ENCODE measurements at places on chromosomes 12 and 14. TPM values are rescaled to one million over a fixed set of nuclear protein-coding genes. Genes with fewer than 3 reads are reported as not detected.

GRCh38 chr12:49889361-49890095, 14.2 kb downstream of the FAIM2 start:
- no peak for DNase-seq

GRCh38 chr12:103852498-103852997, 11.5 kb upstream of the NT5DC3 start:
- DNase-seq, result no peak

DNA sequence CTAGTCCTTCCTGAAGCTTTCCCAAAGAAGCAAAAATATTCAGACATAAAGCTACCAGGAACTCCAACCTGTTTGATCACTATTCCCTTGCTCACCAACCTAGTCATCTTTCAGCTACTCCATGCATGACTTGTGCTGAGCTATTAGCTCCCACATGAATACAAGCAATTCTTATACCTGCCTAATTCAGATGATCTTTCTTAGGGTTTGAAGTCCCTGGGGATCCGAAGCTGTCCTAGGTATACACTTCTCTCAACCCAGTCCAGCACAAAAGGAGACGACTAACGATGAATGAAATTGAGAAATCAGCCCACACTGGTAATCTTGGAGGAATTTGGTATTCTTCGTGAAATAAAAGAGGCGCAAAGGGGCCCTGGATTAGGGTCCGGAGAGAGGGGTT, 631 bp upstream of the PTGR2 start:
- DNase-seq, result no peak

DNA sequence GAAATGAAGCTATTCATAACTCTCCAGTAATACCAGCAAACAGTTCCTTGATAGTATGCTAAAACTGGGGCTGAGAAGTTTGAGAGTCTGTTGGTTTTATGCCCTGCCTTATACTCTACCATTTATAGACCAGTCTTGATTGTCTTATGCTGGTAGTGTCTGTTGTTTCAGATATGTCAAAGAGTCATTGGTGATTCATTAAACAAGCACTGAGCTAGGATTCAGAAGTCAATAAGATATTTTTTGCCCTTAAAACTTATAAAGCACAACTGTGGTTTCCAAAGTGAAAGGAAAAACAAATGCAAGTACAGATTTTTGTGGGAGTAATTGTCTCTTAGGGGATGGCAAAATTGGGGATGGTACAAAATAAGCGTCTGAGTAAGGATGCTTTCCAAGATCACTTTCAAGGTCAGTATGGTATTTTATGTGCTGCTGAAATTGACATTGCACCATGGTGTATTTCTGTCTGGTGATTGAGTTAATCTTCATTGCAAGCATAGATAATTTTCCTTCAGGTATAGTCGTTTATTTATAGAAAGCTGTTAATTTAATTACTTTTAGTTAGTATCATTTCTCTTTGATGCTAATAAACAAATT, 289.5 kb upstream of the E2F7 start:
- DNase-seq, result no peak

GRCh38 chr14:67942080-67942710, 122.6 kb downstream of the RAD51B start:
- DNase-seq, result no peak

DNA sequence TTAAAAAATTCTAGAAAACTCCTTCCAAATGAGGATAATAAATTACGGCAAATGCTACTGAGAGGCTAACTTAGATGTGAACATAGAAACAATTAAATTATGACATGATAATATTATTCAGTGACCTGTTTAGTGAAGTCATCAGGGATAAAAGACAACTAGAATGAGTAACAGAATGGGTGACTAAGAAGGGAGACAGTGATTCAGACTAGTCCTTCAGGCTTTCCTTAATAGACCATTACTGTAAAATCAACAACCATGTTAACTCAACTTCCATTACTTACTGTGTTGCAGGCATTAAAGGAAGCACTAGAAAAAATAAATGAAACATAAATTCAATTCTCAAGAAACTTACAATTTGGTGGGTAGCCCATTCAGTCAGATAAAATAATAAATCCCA, 543.9 kb upstream of the LRFN5 start:
- DNase-seq, result no peak

DNA sequence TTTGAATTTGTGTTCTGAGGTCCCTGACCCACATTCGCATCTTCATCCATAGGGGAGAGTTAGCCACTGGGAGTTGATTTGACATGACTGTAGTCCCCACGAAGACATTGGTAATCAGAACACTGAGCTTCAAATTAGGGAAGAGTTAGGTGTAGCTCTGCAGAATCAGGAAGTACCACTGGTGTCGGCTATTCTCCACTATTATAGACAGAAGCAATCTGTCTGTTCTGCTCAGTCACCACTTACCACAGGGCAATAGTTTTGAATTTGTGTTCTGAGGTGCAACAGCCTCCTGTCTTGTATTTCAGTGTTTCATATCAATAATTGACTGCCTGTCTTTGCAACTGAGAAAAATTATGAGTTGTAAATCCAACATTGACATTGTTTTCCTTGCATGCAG, 407.6 kb downstream of the LRFN5 start:
- no peak for DNase-seq

GRCh38 chr14:77598366-77599070, 17.9 kb downstream of the SPTLC2 start:
- peak; percentile 42 for DNase-seq

- DNase-seq, result no peak
These were observed 80.0 kb downstream of the ATXN2 start for GRCh38 chr12:111519083-111519482.

- DNase-seq, result no peak
These were observed 160.4 kb upstream of the SSTR1 start for GRCh38 chr14:38047195-38047902.

DNA sequence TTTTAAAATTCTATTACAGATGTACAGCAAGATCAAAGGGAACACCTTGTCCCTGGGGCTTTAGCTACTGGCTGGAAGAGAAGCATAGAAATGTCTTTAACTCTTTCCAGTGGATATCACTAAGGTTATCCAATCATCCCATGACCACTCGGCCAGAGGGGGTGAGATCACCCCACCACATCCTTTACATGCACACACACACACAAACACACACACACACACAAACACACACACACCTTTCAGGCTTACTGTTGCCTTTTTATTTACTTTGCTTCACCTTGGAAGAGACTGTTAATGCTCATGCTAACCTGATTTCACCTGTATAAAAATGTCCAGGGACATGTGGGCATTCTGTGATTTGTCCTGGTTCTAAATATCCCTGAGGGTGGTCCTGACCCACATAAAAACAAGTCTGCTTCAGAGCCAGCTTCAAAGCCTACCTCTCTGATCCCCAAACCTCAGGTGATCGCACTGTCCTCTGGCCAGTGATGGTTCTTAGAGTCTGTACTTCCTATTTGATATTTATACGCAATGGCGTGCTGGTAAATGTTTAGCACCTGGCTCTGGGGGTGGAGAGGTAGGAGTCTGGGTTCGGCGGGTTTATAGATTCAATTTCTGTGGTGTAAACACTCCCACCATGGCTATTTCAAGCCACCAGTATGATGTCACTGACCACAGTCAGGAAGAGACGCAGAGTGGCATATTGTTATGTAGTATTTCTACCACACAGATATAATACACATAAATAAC, 166.1 kb upstream of the EEA1 start:
- no peak for DNase-seq

GRCh38 chr12:108839018-108839889, 18.1 kb downstream of the SSH1 start:
- DNase-seq, result no peak

DNA sequence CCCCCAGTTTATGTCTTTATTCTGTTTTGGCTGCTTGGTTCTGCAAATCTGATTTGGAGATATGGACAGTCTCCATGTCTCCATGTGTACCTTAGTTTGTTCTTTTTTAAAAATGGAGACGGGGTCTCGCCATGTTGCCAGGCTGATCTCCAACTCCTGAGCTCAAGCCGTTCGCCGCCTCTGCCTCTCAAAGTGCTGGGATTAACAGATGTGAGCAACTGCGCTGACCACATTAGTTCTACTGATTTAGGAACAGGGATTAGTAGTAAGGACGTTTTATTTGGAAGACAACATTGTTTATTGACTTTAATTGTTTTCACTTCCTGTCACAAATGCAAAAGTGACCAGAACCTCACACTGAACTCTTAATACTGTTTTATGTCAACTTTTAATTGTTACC, 14.7 kb downstream of the AEBP2 start:
- no peak for DNase-seq

- DNase-seq, result no peak
These were observed 157.6 kb upstream of the MDGA2 start for GRCh38 chr14:47833011-47833410.

DNA sequence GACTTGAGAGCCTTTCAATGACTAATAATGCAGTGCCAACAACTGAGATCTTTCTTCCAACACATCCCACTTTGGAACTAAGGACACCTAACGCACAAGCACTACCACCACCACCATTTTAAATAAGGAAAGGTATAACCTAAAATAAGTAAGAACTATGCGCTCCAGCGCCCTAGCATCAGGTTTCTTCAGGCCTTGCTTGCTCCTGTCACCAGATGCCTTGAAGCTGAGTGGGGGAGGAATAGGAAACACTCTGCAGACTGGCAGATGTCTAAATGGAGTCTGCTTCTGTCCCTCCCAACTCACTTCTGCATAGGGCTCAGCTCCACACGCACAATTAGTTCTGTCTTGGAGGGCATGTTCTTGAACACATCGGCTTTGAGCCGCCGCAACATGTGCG, 15.1 kb downstream of the CHD4 start:
- no peak for DNase-seq

GRCh38 chr14:100350986-100351385, 27.8 kb downstream of the SLC25A47 start:
- no peak for DNase-seq

- DNase-seq, result no peak
These were observed 90.0 kb upstream of the SLC38A4 start for GRCh38 chr12:46915836-46916235.

GRCh38 chr12:31597066-31597465, 6.1 kb upstream of the DENND5B start:
- DNase-seq, result no peak

DNA sequence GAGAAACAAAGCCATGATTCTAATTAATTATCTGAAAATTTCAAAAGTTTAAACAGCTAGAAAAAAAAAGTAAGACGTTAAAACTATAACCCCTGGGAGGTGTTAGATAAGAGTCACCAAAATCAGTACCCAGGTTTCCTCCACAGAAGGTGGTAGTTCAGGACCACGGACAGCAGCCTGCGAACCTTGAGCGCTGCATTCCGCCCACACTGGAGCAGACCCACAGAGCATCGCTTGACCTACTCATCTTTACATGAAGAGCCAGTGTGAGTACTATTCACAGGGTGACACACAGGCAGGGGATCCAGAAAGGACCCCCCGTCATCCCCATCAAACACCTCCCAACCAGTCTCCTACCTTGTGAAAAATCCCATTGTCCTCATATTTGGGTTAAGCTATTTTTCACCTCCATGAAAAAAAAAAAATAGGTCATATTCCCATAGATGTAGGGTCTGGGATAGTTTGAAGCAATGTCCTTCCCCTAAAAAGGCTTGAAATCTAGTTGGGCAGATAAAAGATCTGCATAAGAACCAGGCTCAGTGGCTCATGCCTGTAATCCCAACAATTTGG, 8.8 kb upstream of the CHGA start:
- peak; percentile 6 for DNase-seq

Gene SPTB
- total RNA-seq, result 0.03 TPM

Gene LUM
- not detected for total RNA-seq

Gene ACOT4
- 1.2 TPM for total RNA-seq

Gene GRIP1
- 3.3 TPM for total RNA-seq

Gene DPF3
- not detected for total RNA-seq

All from CD4-positive, alpha-beta memory T cell (primary cell).